ENCODE measurements at places on chromosomes 7 and 10.

DNA sequence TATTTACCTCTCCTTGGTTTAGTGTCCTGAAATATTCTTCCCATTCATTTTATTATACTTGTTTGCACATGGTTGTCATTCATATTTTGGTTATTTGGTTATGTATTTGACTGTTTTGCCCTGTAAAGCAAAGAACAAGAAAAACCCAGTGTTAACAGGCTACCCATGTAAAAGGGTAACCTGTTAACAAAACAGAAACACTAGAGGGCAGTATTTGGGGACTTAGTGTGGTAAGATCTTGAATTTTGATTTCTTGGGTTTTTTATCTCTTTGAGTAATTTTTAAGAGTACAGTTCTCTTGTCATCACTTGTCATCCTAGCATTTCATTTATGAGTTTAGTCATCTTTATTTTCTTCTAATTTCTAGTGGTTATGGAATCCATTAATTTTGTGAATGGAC, 51.3 kb downstream of the POLL start:
- no peak for DNase-seq

DNA sequence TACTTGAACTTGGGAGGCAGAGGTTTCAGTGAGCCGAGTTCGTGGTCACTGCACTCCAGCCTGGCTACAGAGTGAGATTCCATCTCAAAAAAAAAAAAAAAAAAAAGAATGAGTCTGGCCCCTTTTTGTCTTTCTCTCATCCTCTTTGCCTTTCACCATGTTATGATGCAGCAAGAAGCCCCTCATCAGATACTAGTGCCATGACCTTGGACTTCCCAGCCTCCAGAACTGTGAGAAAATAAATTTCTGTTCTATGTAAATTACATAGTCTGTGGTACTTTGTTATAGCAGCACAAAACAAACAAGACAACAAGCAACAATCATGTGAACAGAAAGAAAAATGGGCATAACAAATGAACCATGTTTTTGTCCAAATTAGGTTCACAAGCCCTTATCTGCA, 2.3 kb upstream of the DBNL start:
- no peak for DNase-seq

DNA sequence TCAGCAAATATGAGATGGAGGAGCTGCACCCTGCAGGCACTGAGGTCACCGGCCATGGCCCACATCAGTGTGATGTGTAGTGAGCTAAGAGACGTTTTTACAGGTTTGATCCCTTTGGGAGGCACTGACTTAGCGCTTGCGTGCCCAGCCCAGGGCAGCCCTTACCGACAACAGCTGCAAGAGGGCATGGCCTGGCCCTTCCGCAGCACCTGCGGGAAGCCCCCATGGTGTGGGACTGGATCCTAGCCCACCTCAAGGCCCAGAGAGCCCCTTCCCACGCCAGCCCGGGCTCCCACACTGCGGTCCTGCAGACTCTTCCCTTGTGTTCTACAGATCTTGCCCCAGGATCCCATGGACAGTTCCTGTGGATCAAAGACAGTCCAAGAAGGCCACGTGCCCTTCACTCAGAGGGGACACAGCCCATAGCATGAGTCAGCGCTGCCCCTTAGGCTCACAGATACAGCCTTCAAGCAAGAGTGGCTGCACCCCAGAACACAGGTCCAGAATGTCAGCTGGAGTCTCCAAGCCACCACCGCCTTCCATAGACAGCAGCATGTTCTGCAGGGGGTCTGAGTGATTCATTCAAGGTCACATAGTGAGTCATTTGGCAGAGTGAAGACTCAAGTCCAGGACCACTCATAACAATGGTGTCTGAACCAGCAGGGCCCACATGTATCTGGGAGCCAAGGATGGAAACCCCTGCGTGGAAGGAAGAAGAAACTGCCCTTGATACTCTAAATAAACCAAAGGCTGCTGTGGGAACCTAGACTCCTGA, 25.4 kb downstream of the TLL2 start:
- DNase-seq: no peak

DNA sequence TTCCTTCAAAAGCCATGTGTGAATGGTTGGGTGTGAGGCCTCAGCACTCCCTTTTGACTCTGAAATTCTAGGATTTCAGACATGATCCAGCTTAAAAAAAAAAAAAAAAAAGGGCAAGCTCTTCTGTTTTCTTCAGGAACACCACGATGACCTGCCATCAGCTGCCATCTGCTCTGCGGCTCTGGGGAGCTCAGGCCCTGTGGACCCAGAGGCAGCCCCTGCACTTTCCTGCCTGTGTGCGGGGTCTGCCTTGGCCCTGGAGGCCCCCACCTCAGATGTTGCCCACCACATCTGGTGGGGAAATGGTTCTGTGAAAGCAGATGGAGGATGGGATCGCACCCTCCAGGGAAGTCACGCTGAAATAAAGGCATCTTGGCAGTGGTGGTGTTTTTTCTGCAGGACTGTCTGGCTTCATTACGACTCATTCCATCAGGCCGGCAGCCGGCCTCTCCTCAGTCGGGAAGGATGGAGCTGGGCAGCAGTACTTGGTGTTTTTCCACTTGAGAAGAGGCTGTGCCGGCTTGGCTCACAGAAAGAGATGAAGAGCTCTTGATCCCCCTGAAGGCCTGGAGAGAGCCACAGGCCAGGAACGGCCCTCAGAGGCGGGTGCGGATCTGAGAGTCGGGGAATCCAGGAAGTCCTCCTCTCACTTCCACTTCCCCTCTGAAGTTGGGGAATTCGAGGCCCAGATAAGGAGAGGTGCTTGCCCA, 66.1 kb upstream of the AQP1 start:
- DNase-seq: no peak

DNA sequence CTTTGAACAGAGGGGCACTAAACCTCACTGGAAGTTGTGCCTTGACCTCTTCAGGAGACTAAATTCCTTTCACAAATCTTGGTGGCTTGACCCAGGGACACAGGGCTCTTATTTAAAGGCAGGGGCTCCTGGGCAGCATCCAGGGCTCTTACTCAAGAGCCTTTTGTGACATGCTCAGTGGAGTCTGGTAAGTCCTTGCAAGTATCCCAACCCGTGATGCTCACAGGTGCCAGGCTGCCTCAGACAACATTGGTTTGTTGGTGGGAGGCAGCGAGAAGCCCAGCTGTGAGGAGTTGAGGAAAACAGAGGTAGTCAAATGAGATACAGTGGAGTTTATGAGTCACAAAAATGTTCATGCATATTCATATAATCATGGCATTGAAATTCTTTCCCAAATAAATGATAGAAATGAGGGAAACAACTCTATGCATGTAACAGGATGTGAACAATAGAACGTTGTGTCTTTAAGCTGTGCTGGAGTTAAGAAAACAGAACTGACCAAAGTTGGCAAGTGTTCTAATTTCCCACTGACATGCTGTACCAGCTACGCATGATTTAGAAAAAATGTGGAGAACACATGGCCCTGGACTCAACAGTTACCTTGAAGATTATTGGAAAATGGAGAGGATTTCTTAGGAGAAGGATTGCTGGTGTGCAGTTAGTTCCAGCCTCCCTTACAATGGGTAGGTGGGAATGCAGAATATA, 654.5 kb upstream of the COBL start:
- no peak for DNase-seq

- peak; percentile 71 for DNase-seq
Measured at GRCh38 chr7:136869991-136870865, 1.8 kb downstream of the CHRM2 start.

GRCh38 chr7:55569269-55569663, 3.0 kb downstream of the VOPP1 start:
- no peak for DNase-seq

DNA sequence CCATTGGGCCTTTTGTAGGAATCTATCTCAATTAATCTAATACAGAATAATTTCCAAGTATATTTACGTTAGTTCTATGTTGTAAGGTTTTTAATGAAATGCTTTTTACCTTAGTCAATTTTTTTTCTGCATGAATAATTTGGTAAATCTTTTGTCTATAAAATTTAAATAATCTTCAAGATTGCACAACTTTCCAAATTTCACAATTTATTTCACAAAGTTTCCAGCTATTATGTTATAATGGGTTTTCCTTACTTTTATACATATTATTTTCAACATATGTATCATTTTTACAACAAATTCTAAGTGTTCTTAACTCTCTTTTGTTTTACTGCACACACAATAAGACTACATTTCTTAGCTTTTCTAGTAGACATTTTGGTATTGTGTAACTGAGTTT, 470.7 kb downstream of the ETV1 start:
- DNase-seq: no peak

GRCh38 chr10:116041948-116042347, 231.1 kb downstream of the GFRA1 start:
- DNase-seq: no peak

- DNase-seq: no peak
Measured at GRCh38 chr7:50285269-50285668, 19.2 kb upstream of the IKZF1 start.

DNA sequence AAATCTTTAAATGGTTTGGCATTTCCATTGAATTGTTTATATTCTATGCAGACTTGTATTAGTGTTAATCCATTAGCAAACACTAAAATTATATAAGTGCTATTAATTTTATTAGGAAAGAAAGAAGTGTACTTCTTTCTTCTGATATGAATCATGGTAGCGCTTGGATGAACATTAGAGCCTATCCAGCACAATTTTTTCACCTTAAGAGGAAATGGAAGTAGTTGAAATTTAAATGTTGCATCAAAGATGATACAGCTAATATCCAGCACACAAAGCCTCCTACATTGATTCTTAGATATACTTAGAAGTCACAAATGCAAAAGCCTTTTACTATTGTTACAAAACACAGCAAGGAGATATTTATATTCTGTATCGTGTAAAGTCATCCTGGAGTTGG, 174.5 kb downstream of the AHR start:
- no peak for DNase-seq

DNA sequence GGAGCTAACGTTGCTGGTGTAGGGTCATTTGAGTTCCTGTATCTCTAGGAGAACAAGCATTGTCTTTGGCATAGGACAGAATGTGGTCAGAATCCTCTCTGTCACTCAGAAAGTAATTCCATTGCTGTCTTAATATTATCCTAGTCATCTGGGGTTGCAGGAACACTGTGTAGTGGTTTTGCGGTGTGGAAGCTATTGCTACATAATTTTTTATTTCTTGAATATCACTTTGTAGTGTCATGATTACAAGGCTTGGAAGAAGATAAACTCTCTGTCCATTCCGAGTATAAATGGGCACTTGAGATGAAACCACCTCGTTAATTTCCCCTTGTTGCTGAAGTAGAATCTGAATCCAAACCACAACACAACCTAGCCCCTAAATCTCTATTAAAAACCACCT, 919.2 kb downstream of the LRMDA start:
- DNase-seq: no peak

- DNase-seq: peak; percentile 61
Measured at GRCh38 chr7:31814187-31814586, 127.2 kb downstream of the PPP1R17 start.

DNA sequence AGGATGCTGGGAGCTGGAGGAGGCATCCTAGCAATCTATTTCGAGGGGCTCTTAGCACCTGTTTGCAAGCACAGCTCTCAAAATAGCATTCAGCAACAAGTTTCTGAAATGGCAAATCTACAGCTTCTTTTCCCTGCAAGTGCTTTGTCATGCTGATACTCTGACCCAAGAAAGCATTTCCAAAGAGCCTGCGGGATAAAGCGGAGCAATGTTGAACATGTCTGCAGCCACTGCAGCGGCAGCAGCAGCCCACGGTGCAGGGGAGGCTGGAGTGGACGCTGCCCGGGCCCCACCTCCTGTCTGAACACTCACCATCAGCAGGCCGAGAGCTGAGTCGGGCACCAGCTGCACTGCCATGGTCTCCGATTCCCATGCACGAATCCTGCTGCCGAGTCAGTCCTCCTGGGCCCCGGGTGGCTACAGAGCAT, 964 bp downstream of the FRMD4A start:
- peak; percentile 73 for DNase-seq

GRCh38 chr7:55078465-55079372, 59.9 kb downstream of the EGFR start:
- DNase-seq: peak; percentile 76

- no peak for DNase-seq
Measured at GRCh38 chr7:22248111-22248809, 108.7 kb downstream of the RAPGEF5 start.

- no peak for DNase-seq
Measured at GRCh38 chr10:124536496-124537050, 75.0 kb downstream of the LHPP start.

DNA sequence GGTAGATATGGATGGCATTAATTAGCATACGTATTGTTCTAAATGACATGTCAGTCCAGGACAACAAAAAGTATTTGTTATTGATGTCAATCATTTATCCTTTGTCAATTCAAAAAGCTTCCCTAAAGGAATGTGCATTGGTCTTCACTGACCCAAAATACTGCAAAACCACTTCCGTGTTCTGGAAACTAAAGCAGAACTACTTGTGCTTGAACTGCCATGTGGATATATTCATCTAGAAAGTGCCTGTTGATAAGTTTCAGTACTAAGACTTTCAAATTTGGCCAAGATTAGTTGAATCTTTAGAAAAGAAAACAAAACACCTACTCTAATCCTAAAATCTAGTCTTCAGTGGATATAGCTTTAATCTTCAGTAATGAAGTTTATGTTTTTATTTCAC, 242.1 kb upstream of the PPP1R3A start:
- DNase-seq: no peak

DNA sequence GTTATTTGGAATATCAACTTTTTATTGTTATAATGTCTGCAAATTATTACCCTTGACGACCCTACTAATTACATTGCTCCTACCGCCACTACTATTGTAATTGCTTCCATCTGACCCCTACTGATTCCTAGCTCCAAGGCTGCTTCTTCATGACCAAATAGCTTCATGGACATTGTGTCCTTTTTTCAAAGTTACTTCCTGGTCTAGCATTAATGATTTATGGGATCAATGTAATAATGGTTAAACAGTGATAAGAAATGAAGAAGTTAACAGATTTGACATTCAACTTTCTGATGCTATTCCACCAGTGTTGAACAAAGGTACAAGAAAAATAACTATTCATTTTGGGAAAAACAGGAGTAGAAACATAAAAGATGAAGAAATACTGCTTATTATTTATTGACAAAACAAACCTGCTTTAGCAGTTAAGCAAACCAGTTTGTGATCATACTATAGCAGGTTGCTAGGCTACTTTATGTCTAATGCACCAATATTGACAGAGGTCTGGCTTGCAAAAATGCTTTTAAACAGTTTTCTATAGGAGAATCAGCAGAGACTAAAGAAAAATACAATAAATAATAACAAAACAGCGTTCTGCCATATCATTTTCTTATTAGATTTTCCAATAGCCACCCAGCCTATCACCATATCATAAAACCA, 125.8 kb downstream of the PCLO start:
- no peak for DNase-seq

DNA sequence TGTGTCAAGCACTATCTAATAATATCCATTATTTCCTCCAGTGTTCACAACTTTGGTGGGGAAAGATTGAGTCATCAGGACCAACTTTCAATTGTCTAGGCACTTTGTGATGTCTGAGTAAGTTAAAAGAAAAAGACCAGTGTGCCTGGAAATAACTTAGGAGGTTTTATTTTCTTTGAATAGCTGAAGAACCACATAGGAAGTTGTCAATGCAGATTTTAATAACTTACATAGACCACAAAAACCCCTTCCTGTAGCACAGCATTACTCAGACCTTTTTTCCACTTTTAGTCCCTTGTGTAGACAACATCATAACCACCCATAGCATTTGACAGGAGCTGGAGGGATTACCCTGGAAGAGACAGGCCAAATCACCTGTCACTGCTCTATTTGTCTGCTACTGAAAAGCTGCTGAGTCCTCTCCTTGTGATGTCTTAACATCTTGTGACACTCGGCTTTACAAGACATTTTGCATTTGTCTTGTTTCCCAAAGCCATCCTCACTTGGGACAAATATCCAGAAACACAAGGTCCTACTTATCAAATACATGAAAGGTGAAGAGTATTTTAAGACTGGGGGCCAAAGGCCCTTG, 241.5 kb upstream of the PTER start:
- DNase-seq: no peak

- no peak for DNase-seq
Measured at GRCh38 chr7:65809259-65809981, 63.5 kb upstream of the VKORC1L1 start.

All from endodermal cell (in vitro differentiated cells).